Stimulated activated CD8-positive, alpha-beta memory T cell treated with anti-CD3 and anti-CD28 coated beads, Interleukin-7, amount 100 ng/mL, for 1 hour (primary cell): ENCODE measurements at places on chromosomes 16 and 17.

DNA sequence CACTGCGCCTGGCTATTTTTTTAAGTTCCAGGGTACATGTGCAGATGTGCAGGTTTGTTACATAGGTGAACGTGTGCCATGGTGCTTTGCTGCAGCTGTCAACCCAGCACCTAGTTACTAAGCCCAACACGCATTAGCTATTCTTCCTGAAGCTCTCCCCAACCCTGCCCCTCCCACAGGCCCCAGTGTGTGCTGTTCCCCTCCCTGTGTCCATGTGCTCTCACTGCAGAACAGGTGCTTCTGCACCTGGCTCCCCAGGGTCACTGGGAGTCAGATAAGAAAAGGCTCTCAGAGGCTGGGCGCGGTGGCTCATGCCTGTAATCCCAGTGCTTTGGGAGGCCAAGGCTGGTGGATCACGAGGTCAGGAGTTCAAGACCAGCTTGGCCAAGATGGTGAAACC, 6.2 kb downstream of the HASPIN start:
- no peak for DNase-seq

DNA sequence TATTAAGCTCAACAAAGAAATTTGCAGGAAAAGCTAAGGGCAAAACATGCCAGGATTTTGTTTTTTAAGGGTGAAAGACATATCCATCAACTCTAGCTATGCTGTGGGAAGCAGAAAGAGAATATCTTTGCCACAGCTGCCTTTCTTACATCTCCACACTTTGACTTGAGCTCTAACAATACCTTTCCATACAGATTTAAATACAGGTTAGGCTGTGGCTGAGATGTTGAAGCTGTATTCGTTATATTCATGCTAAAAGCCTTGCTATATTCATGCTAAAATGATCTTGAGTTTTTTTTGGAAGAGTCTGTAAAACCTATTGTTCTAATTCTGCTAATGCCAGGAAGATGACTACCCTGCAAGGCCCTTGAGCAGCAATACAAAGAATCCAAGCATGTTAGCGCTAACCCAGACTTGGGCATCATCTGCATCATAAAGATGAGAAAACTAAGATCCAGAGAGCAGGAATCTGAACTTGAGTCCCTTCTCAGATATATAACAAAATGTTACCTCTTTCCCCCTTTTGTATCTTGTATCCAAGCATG, 204.8 kb upstream of the C17orf78 start:
- no peak for DNase-seq

- DNase-seq, result no peak
These were observed 5.1 kb upstream of the UNC13D start for GRCh38 chr17:75849279-75849646.

- DNase-seq, result no peak
These were observed 4.7 kb upstream of the ASGR2 start for GRCh38 chr17:7119314-7119713.
